NCI-H2081 (cell line): ENCODE measurements at places on chromosomes 2 and 18.

GRCh38 chr2:219701847-219702634 is 74.6 kb downstream of the SLC4A3 start:
- DNase-seq: no peak

GRCh38 chr18:36724169-36724568 is 104.6 kb downstream of the TPGS2 start:
- DNase-seq: no peak

DNA sequence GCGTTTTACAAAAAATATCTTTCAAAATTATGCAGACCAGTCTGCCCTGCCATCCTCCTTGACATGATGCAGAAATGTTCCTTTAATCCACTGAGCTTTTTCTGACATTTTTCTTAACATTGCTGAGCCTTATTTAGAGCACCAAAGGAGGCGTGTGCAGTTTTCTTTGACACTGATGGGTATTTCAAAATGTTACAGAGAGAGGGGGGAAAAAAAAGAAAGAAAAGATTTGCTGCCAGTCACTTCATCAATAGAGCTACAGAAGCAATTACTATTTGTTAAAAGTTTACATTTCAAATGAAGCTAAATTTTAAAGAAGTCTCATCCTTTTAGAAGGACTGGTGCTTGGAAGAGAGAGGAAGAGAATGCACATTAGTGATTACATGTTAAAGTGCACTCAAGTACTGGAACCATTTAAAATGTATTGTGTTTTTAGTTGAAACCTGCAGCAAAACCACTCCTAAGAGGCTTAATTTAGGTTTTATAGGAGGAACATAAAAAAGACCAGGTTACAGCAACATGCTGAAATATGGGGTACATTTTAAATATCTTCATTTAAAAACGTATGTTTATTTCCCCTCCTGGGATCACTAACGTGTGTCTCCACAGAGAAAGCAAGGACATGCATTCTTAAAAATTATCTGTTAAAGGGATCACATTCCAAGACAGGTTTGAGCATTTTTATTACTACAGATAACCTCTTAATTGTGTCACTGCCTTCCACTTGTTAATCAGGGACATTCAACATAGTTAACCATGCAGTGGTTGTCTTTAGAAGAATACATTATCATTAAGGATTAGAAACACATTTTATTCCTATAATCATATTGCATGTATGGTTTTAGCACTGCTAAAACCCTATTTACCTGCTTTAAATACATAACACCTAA is 258.4 kb downstream of the MEIS1 start:
- no peak for DNase-seq

DNA sequence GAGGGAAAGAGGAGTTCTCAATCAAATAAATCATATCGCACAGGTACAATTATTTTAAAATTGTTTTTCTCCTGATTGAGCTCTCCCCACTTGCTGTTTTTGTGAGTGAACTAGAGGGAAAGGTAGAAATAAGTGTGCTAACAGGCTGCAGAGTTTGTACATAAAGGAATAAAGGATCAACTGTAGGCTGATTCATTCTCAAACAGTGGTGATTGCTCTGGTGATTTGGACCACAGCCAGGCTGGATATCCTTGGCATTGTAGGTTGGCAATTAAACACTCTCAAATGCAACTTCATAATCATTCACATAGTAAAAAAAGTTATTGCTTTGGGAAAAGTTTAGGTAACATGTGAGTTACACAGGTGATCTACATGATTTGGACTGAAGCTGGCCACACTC is 29.8 kb downstream of the LRP1B start:
- DNase-seq: peak; percentile 9

- no peak for DNase-seq
Observed at GRCh38 chr2:168525716-168526446, 69.8 kb downstream of the CERS6 start.

- DNase-seq: no peak
Observed at GRCh38 chr2:180571559-180571958, 408.8 kb upstream of the UBE2E3 start.

DNA sequence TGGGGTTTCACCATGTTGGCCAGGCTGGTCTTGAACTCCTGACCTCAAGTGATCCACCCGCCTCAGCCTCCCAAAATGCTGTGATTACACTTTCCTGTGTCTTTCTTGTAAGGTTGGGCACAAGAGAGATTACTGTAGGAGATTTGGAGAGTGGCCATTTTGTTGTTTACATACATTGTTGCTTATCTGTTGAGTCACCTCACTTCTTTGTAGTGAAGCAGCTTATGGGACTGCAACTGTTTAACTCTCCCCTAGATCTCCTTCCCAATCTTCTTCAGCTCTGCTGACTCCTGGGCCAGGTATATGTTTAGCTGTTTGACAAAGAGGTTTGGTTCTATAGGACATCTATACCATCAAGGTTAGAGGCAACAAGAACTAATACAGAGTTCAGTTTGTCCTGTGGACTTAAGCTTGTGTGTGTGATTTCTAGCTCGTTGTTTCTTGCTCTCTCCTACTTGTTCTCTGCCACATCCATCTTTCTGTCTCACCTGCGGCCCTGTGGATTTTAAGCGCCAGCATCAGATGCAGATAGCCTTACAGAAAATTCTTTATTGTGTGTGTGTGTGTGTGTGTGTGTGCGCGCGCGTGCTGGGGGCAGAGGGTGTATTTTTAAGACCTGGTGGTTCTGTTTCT is 95.4 kb downstream of the HAUS1 start:
- no peak for DNase-seq
